ENCODE measurements at places on chromosomes 4 and X.

DNA sequence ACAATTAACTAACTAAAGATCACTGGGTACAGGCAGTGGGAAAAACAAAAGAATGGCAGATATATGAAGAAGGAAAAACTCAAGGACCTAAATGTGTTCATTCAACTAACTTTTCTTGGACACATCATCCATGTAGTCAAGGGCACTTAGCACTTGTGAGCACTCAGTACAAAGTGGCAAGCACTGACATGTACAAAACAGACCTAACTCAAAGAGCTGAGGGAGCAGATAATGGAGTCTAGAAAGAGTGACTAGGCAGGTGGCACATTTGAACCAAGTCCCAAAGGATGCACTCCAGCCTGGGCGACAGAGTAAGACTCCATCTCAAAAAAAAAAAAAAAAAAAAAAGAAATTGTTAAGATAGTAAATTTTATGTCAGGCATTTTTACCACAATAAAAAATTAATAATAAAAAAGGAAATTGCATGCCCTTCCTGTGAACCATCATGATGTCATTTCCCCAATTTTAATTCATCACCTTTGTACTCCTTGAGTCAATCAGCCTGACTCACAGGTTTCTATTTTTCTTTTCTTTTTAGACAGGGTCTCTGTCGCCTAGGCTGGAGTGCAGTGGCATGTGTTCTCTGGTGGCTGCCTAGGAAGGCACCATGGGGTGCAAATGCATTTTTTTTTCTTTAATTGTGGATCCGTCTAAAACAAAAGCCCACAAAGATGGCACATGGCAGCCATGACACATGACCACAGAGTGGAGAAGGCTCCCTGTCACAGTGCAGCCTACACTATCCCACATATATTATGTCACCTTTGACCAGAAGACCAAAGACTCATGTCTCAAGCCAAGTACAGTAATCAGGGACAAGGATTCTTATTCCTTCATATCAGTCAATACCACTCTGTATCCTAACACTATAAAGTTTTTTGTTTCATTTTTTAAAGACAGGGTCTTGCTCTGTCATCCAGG, 91.9 kb downstream of the CHST7 start:
- peak; percentile 37 for DNase-seq

DNA sequence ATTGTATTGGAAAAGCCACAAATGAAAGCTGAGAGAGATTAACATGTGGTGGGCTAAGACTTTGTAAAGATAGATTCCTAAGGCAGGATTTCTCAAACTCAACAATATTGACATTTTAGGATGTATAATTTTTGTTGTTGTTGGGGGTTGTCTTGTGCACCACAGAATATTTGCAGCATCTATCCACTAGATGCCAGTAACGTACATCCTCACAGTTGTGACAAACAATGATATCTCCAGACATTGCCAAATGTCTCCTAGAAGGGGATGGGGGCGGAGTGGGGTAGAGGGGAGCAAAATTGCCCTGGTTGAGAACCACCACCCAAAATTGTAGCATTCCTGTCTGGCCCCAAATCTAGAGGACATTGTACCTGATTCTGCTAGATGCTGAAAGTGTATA, 14.7 kb upstream of the CBR4 start:
- DNase-seq, result peak; percentile 39

GRCh38 chr4:15665753-15666365, 10.7 kb upstream of the FBXL5 start:
- DNase-seq, result peak; percentile 77

DNA sequence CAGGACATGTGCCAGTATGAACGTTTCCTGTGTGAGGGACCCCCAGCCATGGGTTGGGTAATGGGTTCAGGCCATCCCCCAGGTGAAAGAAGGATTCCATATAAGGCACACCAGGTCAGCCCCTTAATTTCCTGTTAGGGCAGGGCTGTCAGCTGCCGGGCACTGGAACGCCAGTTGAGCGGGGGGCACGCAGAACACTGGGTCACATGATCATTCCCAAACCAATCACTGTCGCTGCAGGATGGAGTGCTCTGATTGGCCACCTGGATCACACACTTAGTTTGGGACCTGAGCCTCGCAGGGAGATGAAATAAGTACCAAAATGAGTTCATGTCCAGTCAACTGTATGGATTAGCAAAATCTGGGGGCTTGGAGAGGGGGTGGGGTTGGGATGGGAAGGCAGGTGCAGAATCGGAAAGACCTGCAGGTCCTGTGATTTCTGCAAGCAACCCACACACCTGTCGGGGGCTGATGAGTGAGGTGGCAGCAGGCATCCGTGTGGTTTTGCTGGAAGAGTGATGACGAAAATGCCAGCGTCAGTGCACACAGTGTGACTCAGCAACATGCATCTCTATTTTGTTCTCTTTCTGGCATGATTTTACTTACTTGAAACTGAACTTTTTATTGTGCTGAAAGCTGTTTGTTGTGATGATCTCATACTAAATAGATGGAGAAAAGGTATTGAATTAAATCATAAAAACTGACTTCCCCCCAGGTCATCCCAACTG, 32.2 kb downstream of the RNF212 start:
- peak; percentile 82 for DNase-seq

GRCh38 chr4:75714011-75714410, 10.4 kb upstream of the USO1 start:
- DNase-seq, result no peak

DNA sequence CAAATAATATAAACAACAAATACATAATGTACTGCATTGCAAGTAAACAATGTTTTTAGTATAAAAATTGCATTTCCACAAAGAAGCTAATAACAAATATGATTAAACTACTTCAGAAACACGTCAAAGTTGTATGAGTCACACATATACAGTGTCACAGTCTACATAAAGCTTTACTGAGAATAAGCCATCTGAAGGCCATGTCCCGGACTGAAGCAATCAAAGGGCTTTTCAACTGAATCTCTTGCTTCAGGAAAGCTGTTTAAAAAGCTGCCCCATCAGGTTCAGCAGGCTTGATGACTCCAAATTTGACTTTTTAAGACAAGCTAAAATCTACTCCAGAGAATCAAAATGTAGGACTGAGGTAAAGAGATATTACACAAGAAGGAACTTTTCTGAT, 1476.8 kb downstream of the ADGRL3 start:
- no peak for DNase-seq

DNA sequence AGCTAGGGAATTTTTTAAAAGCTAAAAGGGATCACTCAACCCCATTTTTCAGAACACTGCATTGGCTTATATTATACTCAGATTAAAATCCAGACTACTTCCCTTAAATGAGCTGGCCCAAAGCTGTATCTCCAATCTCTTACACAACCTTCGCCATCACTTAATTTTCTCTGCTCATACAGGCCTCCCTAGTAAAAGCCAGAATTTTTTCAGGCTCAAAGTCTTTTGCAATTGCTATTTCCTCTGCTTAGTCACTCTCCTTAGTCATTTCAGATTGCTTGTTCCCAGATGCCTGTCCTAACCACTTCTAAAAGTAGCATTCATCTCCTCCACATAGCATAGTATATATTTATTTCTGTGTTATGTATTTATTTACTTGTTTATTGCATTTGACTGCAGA, 1587.9 kb upstream of the ADGRL3 start:
- DNase-seq, result peak; percentile 2

GRCh38 chr4:10740891-10741620, 56.5 kb upstream of the CLNK start:
- no peak for DNase-seq

DNA sequence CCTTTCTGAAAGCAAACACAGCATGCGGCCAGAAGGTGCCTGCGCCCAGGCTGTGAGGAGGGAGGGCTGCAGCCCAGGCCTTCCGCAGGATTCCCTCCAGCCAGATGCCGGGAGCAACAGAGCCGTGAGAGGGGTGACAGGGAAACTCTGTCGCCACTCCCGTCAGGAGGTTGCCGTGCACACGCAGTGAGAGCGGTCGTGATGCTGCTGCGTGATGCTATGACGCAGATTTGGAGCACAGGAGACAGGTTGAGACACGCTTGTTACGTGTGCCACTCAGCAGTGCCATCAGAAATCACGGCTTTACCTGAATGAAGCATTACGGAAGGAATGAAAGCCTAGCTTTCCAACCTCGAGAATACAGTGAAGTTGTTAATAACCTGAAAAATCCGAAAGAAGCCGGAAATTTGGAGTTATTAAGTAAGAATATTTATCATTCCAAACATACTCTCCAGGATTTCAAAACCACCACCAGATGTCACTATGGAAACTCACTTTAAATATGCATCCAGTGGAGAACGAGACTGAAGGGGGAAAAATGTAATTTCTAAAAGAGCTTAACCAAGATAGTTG, 54.4 kb downstream of the FAT1 start:
- DNase-seq, result peak; percentile 43

- DNase-seq, result no peak
Observed at GRCh38 chrX:108735091-108735678, 1.2 kb downstream of the IRS4 start.

- no peak for DNase-seq
Observed at GRCh38 chr4:30776451-30776850, 56.3 kb downstream of the PCDH7 start.

DNA sequence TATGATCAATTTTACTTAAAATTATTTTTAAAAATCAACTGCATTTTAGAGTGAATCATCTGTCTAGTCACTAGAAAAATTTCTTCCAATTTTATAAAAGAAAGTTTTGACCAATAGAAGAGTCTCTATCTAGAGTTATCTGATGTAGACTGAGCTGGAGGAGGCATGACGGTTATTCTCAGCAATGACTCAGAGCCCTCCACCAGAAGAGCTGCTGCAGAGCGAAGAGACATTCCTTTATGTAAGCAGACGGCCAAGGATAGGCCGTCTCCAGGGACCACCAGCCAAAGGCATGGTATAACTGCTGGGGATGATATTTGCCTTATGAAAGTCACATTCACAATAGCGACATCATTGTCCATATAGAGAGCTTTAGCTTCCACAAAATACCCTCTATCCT, 23.0 kb downstream of the LDB2 start:
- DNase-seq, result peak; percentile 88

DNA sequence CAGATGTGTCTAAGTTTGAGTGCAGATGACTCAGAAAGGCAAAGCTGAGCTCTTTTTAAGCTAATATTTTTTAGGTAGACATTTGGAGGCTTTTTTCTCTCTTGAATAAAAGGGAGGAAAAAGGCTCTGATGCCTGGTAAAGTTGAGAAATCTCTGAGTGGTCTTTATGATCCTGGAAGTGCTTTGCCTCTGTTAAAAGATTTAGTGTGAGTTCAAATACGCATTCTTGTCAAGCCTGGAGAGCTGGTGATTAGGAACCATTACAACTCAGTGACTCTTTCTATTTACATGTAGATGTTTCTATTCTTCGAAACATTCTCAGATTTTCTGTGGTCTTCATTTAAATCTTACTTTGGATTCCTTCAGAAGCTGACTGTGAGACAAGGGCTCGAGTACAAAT, 143.4 kb upstream of the MED14 start:
- DNase-seq, result no peak

GRCh38 chr4:67746797-67747495, 7.2 kb downstream of the GNRHR start:
- DNase-seq, result peak; percentile 44

DNA sequence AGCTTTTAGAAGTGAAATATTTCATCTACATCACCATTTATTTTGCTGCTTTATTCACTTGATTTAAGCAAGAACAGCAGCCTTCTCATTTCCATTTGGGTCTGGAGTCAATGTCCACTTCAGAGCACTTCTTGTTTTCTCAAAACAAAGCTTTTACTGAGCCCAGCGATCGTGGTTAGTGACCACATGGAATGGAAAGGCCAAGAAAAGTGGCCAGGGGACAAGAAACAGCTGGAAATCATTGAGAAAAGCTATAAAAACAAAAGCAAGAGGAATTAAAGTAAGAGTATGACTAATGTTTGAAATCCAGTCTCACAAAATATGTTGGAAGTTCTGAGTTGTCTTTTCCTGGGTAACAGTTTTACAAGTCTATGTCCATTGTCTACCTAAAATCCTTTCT, 328.4 kb upstream of the INTU start:
- DNase-seq, result peak; percentile 33

DNA sequence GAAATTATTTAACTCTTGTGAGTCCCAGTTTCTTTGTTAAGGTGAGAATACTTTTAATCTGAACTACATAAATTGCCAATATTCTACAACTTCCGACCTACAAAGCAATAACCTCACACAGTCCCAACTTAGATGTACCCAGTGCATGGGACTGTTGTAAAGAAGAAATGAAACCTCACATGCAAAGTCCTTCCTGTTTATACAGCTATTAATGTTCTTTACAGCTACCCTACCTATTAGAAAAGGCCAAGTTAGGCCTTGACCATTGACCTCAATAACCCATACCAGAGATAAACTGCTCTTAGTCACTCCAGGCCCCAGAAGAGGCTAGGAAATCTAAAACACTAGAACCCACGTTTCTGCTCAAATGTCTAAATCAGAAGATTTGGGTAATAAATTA, 920.1 kb upstream of the TENM3 start:
- DNase-seq, result no peak

DNA sequence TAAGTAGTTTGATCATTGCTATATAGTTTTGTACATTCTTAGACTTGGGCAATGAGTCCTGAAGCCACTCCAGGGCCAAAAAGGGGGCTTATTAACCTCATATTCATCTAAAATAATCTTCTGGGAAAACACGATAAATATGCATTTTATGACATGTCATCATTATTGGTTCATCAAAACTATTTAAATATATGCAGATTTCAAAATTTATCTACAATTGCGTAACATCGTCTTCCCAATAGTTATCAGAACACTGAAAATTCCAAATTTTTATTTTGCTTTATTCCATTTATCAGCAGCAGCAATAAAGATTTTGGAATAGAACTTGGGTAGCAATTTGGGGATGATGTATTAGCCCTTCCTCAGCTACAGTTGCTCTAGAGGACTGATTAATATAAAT, 550.0 kb downstream of the IQCM start:
- no peak for DNase-seq

GRCh38 chr4:20192736-20193135, 59.0 kb upstream of the SLIT2 start:
- peak; percentile 32 for DNase-seq

- DNase-seq, result peak; percentile 94
Observed at GRCh38 chr4:182240161-182241130, 2.8 kb upstream of the TENM3 start.

- DNase-seq, result no peak
Observed at GRCh38 chr4:156477636-156478035, 494.0 kb downstream of the PDGFC start.

GRCh38 chr4:133647206-133647605, 498.1 kb downstream of the PCDH10 start:
- no peak for DNase-seq

DNA sequence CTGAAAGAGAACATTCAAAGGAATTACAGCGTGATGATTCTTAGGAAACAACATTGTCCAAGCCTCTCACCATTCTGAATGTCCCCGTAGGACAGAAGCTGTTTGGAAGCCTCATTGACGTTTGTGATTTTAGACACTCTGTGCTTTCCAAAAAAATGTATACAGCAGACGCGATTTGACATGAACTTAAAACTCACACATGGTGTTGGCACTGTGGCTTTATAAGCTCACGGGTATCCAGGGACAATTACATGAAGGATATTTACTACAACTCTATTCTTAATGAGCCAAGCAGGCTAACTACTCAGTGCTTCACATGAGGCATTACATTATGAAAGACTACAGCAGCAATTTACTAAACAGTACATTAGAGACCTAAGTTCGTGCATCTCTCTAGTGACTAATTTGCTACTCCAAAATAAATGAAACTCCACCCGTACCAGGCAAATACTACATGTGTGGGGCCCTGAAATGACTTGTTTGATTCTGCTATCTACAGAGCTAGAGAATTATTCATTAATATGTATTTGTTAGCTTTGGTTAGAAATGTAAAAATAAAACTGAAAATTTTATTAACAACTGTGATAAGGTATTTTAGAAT, 620.7 kb downstream of the SPRY1 start:
- no peak for DNase-seq

All from M059J (cell line).